ENCODE measurements at places on chromosomes 5 and 9.
A peak's percentile ranks its signal among the peaks of the same experiment; 100 is the strongest.

DNA sequence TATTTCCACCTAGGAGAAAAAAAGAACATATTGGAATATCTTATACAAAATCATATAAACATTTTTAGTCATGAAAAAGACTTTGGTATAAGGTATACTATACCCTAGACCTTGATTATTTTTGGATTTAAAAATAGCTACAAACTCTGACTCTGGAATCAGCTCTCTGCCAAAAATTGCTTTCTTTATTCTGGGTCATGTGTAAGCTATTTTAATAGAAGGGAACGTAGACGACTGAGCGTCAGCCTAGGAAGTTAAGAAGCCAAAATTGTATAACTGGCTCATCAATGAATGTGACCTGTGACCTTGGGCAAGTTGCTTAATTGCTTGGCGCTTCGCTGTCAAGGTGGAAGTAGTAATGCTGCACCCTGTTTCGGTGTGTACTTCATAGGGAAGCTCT is 157.1 kb downstream of the PARP8 start:
- DNase-seq: no peak

- DNase-seq: no peak
Measured at GRCh38 chr5:102818934-102819333, 63.8 kb downstream of the PAM start.

DNA sequence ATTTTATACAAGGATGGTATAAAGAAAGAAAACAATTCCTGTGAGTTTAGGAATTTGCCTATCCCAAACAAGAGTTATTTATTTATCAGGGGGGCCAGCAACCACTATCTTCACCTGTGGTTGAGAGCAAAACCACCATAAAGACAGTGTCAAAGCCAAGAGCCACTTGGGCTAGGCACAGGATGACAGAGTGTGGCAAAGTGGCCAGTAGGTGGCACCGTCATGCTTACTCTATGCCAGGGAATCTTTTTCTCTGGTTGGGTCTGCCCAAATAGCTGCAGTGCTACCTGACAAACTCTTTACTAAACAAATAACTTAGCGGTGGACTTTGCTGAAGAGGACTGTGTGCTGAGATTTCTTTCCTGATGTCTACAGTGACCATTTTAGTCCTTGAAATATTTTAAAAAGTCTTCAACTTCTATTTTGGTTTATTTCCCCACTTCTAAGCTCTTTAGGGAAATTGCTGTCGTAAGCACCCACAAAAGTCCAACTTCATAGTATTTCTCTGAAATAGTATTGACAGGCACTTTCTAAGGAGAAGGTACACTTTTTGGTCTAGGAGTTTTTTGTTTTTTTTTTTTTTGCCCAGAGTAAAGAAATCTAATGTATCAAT is 285.0 kb downstream of the RFX3 start:
- peak; percentile 3 for DNase-seq

- no peak for DNase-seq
Measured at GRCh38 chr5:116272281-116272941, 187.6 kb downstream of the COMMD10 start.

GRCh38 chr5:81125959-81126358 is 107.2 kb upstream of the CKMT2 start:
- peak; percentile 16 for DNase-seq

DNA sequence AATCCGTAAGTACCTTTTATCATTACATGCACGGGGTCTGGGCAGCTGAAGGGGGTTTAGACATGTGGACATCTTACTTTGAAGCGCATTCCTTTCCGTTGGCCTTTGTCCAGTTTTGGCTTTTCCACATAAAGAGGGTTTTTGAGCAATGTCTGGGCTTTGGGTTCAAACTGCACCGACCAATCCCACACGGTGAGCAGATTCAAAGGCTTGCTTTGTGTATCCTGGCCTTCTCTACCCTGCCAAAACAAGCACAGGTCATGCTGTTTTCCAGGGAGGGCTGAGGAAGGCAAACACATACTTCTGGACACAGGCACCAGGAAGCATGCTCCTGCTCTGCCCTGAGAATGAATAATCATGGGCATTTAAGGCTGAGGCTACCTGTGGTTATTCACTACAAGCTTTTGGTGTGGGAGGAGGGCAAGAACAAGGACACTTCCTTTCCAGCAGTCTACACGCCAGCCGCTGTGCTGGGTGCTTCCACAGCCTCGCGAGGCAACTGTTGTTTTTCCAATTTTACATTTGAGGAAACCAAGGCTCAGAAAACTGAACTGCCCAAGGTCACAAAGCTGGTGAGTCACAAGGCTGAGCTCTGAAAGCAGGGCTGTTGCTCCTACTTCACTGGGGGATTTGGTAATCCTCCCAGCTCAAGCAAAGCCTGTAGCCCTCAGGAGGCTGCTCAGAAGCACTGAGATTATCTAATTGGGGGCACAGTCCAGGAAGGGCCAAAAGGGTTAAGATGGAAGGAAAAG is 59.8 kb upstream of the GOLPH3 start:
- DNase-seq: peak; percentile 40

DNA sequence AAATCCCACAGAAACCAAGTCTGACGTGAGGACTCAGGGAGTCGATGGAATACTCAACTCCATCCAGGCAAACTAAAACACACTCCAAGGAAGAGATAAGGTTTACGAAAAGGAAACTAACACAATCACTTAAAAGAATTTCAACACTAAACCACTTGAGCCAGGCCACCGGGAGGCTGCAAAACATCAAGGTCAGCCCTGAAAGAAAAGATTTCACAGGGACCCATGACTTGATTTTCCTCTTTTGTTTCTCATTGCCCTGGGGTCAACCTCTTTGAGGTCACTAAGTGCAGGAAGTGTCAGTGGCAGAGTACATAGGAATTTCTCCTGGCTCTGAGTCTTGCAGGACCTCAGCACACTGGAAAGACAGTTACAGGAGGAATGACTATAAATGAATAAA is 77.8 kb upstream of the TARS1 start:
- no peak for DNase-seq

GRCh38 chr9:34426347-34427074 is 31.9 kb downstream of the FAM219A start:
- no peak for DNase-seq

- DNase-seq: no peak
Measured at GRCh38 chr9:121447321-121447834, 52.3 kb downstream of the GGTA1 start.

Measured in HuH-7.5 (cell line).